ENCODE measurements at places on chromosomes 5 and 9. TPM values are rescaled to one million over a fixed set of nuclear protein-coding genes. Genes with fewer than 3 reads are reported as not detected.

DNA sequence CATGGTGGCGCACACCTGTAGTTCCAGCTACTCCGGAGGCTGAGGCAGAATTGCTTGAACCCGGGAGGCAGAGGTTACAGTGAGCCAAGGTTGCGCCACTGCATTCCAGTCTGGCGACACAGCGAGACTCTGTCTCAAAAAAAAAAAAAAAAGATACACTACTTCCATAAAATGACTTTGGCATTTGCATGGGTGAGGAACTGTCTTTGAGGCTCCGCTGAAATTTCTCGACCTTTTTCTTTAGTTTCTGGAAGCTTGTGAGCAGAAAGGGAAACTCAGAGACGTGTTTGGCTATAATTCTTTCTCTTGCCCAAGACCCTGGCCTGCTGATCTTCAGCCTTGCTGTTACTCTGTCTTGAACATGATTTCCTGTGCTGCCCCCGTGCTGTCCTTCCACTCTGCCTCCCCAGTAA is 37.3 kb downstream of the SPIN1 start:
- no peak for DNase-seq

DNA sequence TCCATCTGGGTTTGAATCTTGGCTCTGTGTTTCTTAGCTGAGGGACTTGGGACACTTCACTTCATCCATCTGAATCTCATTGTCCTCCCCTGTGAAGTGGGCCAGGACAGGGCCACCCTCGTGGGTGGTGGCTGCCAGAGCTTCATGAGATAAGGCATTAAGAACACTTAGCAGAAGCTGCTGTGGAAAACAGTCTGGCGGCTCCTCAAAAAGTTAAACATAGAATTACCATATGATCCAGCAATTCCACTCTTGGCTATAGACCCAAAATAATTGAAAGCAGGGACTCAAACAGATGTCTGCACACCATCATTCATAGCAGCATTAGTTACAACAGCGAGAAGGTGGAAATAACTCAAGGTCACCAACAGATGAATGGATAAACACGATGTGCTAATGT is 42.4 kb upstream of the GGTA1 start:
- DNase-seq = no peak

GABRG2 gene
- total RNA-seq = not detected

- peak; percentile 33 for DNase-seq
Observed at GRCh38 chr9:98796364-98797101, at the start of gene ANKS6. Gene ANKS6 (minus strand): TSS chr9:98796555. CDS start chr9:98796491, 64 bp downstream.
